ENCODE measurements at places on chromosomes 3 and 15.

DNA sequence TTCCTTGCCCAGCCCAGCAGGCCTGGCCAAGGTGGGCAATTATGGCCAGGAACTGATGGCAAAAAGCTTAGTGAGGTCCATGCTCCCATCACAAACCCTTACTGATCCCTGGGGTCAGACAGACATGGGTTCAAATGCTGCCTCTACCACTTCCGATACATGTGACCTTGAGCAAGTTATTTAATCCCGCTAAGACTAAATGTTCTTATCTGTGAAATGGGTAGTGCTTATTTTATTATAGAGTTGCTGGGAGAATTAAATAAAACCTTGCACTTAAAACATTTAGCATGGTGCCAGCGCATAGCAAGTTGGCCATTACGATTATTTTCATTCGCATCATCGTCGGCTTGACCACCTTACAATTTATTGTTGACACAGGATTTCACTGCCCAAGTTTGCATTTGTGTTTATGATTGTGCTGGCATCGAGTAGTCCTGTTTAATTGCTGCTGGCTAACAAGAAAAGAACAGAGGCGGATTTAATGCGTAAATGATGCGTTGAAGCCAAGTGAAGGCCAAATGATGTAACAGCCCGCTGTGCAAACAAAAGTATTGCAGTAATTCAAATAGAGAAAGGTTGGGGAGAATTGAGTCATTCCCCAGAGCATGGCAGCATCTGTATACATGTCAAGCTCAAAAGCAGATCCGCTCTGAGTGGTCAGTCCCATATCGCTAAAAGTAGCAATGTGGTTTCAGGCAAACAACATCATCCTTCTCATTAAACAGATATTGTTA lies 7.3 kb upstream of the FURIN start:
- DNase-seq, result no peak

GRCh38 chr3:153354641-153355040 lies 192.6 kb downstream of the RAP2B start:
- DNase-seq, result no peak

DNA sequence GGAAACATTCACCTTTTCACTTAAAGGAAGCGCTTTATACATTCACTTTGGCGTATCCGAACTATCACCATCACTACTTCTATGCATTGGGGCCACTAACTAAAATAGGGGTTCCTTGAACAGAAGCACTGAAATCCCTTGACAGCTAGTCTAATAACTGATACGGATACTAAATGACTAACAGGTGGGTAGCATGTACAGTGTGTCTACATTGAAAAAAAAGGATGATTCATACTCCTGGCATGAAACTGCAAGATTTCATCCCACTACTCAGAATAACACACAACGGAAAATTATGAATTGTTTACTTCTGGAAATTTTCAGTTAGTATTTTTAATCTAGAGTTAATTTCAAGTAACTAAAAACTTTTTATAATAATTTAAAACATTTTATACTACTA lies 96.7 kb downstream of the SMARCC1 start:
- no peak for DNase-seq

DNA sequence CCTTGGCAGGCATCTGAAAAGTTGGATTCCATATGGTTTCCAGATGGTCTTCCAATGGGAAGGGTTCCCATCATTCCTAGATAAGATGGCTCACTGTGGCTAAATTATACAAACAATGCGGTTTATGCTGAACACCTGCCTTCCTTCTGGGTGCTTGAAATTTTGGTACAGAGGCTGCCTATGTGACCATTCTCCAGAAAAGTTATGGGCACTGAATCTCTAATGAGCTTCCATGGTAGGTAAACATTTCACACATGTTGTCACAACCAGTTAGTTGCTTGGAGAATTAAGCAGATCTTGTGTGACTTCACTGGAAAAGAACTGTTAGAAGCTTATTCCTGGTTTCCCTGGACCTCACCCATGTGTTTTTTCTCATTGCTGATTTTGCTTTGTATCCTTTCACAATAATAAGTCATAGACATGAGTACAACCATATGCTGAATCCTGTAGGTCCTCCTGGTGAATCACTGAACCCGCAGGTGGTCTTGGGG lies 30.1 kb downstream of the PLOD2 start:
- DNase-seq, result no peak

- DNase-seq, result peak; percentile 47
Observed at GRCh38 chr3:179081885-179082284, 10.3 kb upstream of the ZMAT3 start.

DNA sequence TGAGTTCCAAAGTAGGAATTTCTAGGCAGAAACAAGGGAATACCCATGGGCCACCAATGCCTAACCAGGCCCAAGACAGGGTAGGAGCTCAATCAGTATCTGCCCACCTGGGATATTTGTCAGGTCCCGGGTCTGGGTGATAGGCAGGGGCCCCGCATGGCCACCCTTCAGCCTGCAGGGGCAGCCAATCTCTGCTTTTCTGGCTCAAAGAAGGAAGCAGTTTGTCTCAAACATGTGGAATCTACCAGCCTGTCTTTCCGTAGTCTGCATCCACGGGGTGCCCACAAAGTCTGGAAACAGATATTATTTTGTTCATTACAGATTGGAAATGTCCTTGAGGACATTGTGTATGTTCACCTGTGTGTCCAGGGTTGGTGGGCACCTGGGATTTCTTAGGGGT lies 56.2 kb downstream of the CEMIP start:
- no peak for DNase-seq

DNA sequence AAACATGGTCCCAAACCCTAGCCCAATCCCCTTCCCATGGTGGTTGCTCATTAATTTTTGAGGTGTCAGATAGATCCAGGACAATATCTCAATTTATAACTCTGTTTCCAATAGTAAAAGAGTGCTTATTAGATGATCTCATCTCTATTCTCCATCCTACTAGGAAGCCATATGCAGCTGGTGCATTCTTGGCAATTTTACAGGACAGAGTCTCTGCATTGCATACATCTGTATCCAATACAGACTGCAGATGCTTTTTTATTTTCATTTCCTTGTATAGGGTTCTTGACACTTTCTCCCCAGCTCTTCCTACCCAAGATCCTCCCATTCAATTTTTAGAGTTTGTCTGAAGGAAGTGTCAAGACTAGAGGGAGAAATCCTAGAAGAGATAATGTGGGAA lies 194.8 kb upstream of the DPH6 start:
- no peak for DNase-seq

DNA sequence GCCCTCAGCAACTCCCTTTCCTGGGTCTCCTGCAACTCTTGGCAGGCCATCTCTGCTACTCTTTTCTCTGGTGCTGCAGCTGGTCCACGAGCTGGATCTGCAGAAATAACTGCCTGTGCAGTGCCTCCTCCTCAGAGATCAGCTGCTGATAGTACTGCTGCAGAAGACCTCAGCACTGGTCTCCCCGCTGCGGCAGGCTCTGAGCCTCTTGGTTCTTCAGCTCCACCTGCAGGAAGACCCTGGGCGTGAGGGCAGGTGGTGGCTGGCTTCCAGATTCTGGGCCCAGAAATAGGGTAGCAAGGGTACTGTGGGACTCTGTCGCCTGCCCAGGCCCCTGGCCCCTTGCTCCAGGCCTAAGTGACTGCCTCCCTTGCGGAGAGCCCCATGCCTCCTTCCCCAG lies 79.7 kb upstream of the C2CD4B start:
- no peak for DNase-seq

- no peak for DNase-seq
Observed at GRCh38 chr15:48584090-48584811, 61.3 kb downstream of the FBN1 start.

DNA sequence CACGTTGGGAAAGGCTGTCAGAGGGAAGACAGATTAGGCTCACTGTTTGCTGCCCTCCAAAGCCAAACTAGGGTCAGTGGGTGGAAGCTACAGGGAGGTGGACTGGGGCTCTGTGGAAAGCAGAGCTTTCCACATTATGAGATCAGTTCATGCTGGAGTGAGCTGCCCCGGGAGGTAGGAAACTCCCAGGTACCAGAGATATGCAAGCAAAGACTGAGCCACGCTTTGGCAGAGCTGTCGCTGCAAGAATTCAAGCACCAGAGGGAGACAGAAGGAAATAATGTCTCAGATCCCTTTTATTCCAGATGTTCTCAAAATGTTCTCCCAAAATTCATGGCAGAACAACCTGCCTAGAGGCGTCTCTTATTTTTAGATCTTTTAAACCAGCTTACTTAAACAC lies 286.6 kb downstream of the WDR72 start:
- no peak for DNase-seq

GRCh38 chr3:3799173-3800079 lies at the start of gene LRRN1:
LRRN1 (plus strand) TSS chr3:3799431; CDS start chr3:3844642, 45,211 bp downstream.
- peak; percentile 23 for DNase-seq

GRCh38 chr3:31772272-31772671 lies 208.8 kb downstream of the OSBPL10 start:
- DNase-seq, result no peak

GRCh38 chr3:42488687-42489086 lies 13.8 kb upstream of the VIPR1 start:
- no peak for DNase-seq

- no peak for DNase-seq
Observed at GRCh38 chr3:194633349-194634004, at the start of gene TMEM44. TMEM44 (minus strand) TSS chr3:194633419; CDS start chr3:194633215, 204 bp downstream.

GRCh38 chr15:60526127-60526616 lies 47.2 kb upstream of the ICE2 start:
- DNase-seq, result no peak

GRCh38 chr3:151008699-151009098 lies 36.2 kb upstream of the CLRN1 start:
- no peak for DNase-seq

- DNase-seq, result no peak
Observed at GRCh38 chr3:159760046-159760445, 228.6 kb upstream of the IL12A start.

GRCh38 chr15:71844916-71845315 lies 34.6 kb downstream of the NR2E3 start:
- no peak for DNase-seq

- DNase-seq, result no peak
Observed at GRCh38 chr3:139608924-139609323, 68.8 kb downstream of the NMNAT3 start.

DNA sequence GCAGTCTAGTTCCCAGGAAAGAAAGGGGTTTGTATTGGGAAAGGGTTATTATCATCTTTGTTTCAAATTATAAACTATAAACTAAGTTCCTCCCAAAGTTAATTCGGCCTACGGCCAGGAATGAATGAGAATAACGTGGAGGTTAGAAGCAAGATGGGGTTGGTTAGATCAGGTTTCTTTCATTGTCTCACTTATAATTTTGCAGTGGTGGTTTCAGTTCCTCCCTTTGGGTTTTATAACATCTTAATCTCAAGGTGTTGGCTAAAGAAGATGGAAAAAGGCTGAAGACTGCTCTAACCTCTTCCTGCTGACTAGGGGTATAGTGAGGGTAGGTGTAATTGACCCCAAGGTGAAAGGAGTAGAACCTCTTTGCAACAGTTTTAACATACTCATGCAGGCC lies 1050.7 kb downstream of the OTOL1 start:
- DNase-seq, result no peak

DNA sequence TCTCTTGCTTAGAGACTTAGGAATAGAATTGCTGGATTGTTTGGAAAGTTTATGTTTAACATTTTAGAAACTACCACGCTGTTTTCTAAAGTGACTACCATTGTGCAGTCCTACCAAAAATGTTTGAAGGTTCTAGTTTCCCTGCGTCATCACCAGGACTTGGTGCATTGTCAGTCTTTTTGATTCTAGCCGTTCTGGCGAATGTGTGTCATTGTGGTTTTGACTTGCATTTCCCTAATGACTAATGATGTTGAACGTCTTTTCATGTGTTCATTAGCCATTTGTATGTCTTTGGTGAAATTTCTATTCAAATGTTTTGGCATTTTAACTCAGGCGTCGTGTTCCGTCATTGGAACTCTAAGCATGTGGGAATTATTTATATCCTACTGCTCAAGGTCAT lies 58.0 kb downstream of the CHD2 start:
- no peak for DNase-seq

- no peak for DNase-seq
Observed at GRCh38 chr3:78879295-78879860, 888.4 kb downstream of the ROBO1 start.

DNA sequence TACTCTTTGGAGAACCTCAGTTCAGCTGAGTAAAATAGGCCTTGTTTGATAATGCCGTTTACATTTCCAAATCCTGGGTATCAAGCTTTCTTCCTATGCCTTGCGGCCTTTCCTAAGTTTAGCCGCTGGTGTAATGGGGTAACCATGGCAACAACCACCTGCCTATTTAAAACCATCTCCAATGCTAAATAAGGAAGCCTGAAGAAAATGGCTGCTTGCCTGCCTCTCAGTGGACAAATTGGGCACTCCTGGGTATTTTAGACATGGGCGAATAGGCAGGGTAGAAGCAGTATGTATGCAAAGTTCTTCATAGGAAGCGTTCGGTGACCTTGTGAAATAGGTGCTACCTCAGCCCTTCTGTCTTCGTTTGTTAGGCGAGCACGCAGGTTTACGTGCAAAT lies 122.7 kb downstream of the DGKG start:
- DNase-seq, result no peak

GRCh38 chr15:39461536-39462130 lies 119.2 kb upstream of the THBS1 start:
- no peak for DNase-seq

GRCh38 chr3:106534206-106534605 lies 665.4 kb upstream of the CBLB start:
- DNase-seq, result no peak

- no peak for DNase-seq
Observed at GRCh38 chr3:187902041-187902471, 156.8 kb upstream of the BCL6 start.

GRCh38 chr15:39833515-39833981 lies 50.9 kb upstream of the FSIP1 start:
- no peak for DNase-seq

- no peak for DNase-seq
Observed at GRCh38 chr3:4533489-4534443, 40.6 kb downstream of the ITPR1 start.

GRCh38 chr3:186526256-186526606 lies 17.9 kb downstream of the CRYGS start:
- DNase-seq, result no peak

- DNase-seq, result no peak
Observed at GRCh38 chr15:80931721-80932512, 57.7 kb downstream of the MESD start.

GRCh38 chr15:32694222-32694983 lies 23.4 kb upstream of the GREM1 start:
- DNase-seq, result no peak

GRCh38 chr15:82044373-82045178 lies 1.2 kb downstream of the MEX3B start:
- DNase-seq, result no peak
